ENCODE measurements at places on chromosomes 11 and 22.

- no peak for DNase-seq
These were observed 44.2 kb downstream of the TRIM66 start for GRCh38 chr11:8638300-8638699.

DNA sequence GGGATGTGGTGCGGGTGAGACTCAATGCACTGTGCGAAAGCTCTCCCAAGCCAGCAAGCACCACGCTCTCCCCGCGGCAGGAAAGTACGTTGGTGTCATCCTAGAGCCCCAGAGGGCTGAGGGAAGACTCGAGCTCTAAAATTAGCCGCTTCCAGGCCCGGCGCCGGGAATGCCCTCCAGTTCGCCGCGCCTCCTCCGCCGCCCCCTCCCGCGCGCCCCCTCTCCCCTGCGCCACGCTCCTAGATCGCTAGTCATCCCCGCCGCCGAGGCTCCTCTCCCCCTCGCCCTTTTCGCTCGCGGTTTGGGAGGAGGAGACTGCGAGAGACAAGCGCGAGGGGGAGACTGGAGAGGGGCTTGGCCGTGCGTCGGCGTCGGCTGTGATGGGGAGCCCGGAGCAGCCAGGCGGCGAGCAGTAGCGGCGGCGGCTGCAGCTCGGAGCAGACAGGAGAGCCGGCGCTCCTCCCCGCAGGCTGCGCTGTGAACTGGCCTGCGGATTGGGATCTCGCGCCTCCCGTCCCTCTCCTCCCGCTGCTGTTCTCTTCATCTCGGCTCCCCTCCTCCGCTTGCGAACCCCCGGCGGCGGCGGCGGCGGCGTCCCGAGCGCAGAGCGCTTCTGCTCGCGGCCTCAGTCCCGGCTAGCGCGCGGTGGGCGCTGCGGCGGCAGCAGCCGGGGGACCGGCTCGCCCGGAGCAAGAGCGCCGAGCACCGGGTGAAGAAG lies at the start of gene FAT3:
Gene FAT3 (plus strand): TSS at position 412 of the 718 bp plus-strand sequence. CDS start 127,295 bp downstream, outside the sequence.
- no peak for DNase-seq

DNA sequence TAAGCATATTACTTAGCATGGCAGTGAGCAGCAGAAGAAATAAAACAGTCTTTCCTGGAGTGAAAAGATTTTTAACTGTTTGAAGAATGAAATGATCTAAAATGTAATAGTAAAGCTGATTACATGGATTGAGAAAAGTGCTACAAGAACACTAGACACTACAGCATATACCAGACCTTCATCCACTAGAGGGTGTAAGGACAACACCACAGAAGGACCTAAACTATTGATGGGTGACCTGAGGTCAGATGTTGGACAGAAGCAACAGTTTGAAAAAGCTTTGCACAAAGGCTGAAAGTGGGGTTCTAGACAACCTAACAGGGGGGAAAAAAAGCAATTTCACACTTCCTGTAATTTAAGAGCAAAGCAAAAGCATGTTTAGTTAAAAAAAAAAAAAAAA lies 97.7 kb downstream of the RBFOX2 start:
- DNase-seq = peak; percentile 68

DNA sequence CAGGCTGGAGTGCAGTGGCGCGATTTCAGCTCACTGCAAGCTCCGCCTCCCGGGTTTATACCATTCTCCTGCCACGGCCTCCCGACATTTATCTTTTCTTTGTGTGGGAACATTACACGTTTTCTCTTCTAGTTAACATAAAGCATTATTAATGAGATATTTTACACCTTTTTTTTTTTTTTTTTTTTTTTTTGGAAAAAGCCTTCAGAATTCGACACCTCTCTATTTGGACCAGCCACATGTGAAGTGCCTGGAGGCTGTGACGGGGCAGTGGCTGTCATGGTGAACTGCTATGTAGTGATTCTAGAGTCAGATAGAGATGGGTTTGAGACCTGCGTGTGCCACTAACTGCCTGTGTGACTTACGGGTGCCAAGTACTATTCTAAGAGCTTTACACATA lies 64.3 kb downstream of the SMIM38 start:
- DNase-seq = no peak

- DNase-seq = no peak
These were observed 7.8 kb upstream of the KDM2A start for GRCh38 chr11:67111261-67111660.

DNA sequence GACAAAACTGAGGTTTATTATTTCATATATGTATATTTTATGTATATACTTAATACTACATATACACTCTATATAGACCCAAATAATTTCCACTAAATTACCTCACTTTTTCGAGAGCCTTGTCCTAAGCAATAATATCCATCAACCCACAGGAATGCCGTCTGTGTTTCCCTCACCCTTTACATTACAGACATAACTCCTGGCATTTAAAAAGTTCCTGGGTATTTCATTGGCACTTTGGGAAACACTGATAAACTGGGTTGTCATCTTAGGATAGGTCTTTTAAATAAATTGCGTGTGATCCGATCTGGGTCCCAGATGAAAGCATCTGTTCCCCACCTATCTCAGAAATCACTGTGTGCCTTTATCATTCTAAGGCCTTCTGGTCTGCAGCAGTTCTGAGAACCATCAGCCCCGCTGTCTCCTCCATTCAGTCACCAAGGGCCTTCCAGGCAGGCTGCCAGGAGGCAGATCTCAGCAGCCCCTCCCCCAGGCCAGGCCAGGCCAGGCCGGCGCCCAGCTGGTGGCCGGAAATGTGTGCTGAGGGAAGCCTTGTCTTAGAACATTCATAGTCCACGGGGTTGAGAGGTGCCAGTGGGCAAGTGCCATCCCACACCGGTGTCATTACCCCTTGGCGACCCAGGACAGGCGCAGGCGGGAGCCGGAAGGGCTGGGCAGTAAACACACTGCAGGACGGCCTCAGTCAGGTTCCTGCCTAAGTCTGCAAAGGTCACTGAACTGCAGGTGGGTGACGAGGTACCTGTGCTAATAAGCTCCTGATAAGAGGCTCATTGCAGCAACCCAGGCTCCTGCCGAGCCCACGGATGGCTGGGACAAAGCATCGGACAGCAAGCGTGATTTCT lies 3.3 kb downstream of the FGF19 start:
- DNase-seq = no peak

DNA sequence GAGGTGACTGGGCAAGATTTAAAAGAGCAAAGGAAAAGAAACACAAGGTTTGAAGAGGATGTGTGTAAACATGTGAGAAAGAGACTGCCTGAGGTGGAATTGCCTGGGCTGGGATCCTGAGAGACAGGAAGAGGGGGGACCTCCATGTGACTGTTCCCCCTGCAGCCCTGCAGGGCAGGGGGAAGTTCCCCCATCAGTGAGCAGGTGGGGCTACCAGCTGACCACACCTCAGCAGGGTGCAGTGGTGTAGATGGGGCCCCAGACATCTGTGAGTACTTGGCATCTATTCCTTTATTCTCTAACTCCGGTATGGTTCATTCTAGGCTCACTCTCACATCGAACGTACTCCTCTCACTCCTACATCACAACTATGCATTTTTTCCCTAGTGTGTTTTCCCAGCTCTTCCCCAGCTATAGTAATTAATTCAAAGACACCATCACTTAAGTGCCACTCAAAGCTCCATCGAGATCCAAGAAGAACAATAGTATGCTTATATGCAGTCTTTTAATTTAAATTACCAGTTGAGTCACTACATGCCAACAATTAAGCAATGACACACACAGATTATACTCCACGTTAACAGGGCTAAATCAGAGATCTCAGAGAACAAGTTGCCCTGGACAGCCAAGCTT lies 42.7 kb downstream of the LGR4 start:
- no peak for DNase-seq
